H4 (cell line): ENCODE measurements at places on chromosomes 6 and 20. TPM values are rescaled to one million over a fixed set of nuclear protein-coding genes. Genes with fewer than 3 reads are reported as not detected.

GRCh38 chr6:164436976-164437375 is 872.4 kb downstream of the C6orf118 start:
- no peak for DNase-seq

GRCh38 chr6:167789358-167789757 is 37.4 kb upstream of the AFDN start:
- no peak for DNase-seq

- DNase-seq: peak; percentile 66
These were observed 74.8 kb downstream of the GCNT2 start for GRCh38 chr6:10595731-10596664.

GRCh38 chr6:67009818-67010217 is 1302.8 kb upstream of the EYS start:
- no peak for DNase-seq

SLC12A5 gene
- 0.21 and 4.3 TPM in 2 replicates for total RNA-seq

DDAH2 gene
- total RNA-seq: 75.2 and 101 TPM in 2 replicates

WDR46 gene
- total RNA-seq: 89.0 and 99.5 TPM in 2 replicates

KIF3B gene
- 13.0 and 15.0 TPM in 2 replicates for total RNA-seq
